ENCODE measurements at places on chromosomes 3 and 15.

DNA sequence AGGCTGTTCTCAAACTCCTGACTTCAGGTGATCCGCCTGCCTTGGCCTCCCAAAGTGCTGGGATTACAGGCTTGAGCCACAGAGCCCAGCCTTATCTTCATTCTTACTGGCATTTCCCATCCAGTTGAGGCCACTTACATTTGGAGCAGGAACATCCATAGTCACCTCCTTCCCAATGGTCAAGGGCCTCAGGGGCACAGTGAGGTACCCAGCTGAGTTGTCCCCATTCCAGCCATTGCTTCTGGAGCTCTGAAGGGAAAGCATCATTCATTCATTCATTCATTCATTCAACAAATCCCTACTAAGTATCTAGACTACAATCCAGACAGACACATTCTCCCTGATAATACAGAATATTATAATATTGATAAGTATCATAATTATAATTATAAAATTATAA, 12.2 kb downstream of the PLA2G4D start:
- DNase-seq: no peak

GRCh38 chr15:56492236-56492635, 27.3 kb upstream of the MNS1 start:
- no peak for DNase-seq

DNA sequence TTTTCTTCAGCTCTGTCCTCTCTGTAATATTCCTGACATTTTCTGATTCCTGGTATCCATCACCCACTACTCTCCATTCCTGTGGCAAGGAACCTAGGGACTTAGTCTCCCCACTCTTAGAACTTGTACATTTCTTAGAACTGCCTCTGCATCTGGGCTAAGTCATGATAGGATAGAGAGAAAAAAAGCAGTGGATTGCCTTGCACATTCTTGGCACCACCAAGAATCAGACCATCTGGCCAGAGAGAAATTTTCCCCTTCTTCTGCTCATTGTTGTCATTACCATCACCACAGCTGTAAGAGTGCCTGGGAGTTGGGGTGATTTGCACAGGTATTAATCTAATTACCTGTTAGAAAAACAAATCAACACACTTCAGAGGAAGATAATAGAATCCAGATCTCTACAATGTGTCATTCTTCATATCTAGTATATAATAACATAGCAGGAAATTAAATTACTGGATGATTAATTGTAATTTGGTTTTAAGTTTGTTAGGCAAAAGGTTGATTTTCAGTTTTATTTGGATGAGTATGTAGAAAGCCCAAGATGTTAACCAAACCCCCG, 264.8 kb upstream of the ZPLD1 start:
- DNase-seq: no peak

GRCh38 chr3:127444761-127445160, 145.8 kb downstream of the TPRA1 start:
- DNase-seq: no peak

DNA sequence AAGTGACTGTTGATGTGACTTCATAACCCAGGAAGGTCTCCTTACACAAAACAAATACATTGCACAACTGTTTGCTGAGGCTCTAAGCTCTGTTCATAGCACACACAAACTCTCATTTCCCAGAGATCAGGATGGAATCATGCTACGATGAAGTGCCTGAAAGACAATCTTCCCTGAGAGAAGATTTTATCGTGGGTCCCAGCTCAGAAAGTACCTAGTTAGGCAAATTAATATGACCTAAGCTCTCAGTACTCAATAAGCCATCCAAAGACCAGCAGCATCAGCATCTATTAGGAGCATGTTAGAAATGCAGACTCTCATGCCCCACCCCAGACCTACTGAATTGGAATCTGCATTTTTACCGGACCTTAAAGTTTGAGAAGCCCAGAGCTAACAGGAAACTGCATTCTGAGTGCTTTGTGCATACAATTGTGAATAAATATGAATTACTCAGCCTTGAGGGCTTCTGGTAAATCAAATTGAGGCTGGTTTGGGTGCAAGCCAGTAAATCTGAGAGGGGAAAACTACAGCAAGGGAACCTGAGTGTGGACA, 161.5 kb upstream of the C2CD4B start:
- no peak for DNase-seq

DNA sequence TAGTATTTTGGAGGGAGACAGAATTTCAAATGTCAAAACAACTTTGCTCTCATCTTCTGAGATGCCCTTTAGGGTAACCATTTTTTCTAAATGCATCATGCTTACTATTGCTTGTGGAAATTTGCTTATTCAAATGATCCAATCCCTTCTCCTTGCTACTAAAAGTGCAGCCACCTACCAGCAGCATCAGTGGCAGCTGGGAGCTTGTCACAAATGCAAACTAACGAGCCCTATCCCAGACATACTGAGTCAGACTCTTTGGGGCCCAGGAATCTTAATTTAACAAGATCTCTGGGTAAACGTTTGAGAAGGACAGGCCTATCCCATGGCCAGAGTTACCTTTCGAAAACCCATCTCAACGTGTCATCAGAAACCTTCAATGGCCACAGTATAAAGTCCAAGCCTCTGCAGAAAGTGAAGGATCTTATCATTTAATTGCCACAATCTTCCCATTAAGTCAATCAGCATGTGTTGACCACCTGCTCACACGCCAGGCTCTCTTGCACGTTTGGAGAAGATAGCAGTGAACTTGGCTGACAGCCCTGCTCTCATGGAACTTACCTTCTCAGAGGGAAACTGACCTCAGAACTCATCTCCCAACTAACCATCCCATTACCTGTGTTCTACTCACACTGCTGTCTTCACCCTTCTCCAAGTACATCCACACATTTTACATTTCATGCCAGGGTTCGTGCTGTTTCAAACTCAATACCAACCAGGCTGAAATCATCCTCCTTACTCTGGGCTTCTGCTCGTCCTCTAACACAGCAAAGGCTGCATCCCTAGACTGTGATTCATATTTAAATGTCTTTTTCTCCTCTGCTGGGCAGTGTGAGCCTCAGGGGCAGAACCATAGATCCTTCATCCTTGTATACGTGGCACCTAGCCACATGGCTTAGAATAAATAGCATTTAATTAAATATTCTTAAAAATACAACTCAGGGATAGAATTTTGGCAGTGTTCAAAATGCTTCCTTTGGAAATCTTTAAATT, 24.8 kb upstream of the VGLL4 start:
- DNase-seq: no peak

DNA sequence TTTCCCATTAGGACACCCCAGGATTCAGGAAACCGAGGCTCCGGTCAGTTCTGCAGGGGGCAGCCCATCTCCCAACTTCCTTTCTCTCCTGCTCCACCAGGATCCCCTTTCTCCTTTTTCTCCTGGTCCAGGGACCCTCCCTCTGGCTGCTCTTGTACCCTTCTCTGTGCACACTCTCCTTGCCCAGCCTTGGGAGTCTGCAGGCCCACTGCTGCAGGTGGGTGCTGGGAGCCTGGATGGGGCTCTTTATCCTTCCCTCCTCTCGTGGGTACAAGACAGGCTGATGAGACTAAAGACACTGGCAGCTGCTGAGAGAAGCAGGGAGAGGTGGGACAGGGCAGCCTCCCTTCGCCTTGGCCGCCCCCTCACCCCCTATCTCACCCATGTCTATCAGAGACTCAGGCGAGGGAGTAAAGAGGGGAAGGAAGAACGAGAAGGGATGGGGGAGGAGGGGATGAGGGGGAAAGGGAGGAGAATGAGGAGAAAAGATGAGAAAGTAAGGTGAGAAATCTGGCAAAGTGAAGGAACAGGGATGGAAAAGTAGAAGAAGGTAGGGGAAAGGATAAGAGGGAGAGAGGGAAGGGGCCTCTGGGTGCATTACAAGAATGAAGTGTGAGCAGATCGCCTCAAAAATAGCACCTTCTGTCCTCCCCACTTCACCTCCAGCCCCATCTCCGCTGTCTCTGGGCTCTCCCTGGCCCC, 45.2 kb downstream of the ITGA11 start:
- DNase-seq: no peak

- no peak for DNase-seq
Observed at GRCh38 chr15:91116113-91117067, 16.3 kb downstream of the SV2B start.

- DNase-seq: peak; percentile 99
Observed at GRCh38 chr3:194089357-194090177, 46.4 kb upstream of the HES1 start.

GRCh38 chr15:69525543-69525942, 72.9 kb downstream of the RPLP1 start:
- DNase-seq: no peak

- peak; percentile 91 for DNase-seq
Observed at GRCh38 chr3:8458711-8459110, 42.9 kb upstream of the LMCD1 start.

DNA sequence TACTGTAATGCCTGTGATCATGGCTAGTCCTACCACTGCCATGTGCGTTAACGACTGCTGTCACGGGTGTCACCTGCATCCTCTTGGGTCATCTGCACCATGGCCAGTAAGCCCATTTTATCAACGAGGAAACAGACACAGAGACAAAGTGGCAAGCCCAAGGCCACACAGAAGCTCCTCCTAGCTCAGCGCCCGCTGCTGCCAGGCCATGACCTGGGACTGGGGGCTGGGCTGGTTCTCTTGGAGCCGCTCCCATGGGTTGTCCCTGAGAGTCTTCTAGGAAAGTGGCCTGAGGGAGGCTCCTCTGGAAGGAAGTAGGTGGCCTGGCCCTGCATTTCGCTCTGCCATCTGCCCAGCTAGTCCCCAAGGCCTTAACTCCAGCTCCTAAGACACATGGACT, 4.9 kb downstream of the DUSP7 start:
- DNase-seq: no peak

GRCh38 chr15:87971076-87971475, 285.5 kb downstream of the NTRK3 start:
- no peak for DNase-seq

- no peak for DNase-seq
Observed at GRCh38 chr3:192825216-192825615, 92.4 kb downstream of the MB21D2 start.

GRCh38 chr3:190387578-190388213, at the start of gene CLDN16:
Gene CLDN16, plus strand, starts transcription at chr3:190388163. Its CDS starts 167 bp downstream, at chr3:190388330.
- no peak for DNase-seq

- no peak for DNase-seq
Observed at GRCh38 chr15:32113224-32113623, 82.9 kb downstream of the CHRNA7 start.

GRCh38 chr3:43012174-43012573, 33.1 kb downstream of the GASK1A start:
- no peak for DNase-seq

DNA sequence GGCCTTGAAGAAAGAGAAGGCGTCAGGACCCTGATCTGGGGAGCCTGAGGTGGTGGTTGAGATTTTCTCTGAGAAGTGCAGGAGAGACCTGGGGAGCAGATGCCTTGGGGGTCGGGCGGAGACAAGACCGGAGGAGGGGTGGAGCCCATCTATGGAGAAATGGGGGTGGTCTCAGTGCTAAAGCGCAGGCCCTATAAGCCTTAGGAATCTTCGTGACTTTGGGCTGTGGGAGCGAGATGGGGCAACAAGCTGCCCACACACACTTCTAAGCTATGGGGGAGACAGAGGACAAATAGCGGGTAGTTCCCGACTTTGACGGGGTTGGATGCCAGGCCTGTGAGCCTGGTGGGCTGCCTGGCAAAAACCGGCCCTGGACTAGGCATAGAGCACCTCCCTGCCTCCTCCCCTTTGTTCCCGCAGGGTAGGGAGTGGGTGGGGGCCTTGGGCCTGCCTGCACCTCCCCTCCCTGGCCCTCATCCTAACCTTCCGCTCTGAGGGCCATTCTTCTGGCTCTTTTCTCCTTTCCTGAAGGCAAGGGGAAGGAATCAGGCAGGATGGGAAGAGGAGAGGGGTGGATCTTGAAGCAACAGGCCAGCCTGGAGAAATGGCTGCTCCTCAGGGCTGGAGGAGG, 880 bp downstream of the NISCH start:
- peak; percentile 16 for DNase-seq

DNA sequence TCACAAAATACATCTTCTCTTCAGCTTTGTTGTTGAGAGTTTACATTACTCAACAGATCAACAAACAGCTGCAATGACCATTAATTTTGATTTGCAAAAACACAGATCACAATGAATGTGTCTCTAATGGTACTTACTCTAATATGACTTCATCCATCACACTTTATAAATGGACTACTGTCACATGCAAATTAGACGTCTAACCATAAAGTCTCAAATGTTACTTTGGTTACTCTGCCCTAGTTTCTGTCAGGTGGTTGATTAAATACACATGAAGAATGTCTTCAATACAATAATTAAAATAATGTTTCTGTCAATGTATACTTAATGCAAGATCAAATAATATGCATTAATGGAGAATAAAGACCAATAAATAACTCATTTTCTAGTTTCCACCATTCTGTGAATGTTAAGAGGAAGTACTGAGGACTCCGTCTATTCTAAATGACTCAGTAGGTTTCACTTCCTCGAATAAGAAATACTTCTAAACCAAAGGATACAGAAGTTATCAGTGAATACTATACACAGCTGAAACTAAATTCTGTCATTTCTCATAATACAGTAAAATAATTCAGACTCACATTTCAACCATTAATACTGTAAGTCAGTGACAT, 145.8 kb downstream of the CBLB start:
- no peak for DNase-seq

DNA sequence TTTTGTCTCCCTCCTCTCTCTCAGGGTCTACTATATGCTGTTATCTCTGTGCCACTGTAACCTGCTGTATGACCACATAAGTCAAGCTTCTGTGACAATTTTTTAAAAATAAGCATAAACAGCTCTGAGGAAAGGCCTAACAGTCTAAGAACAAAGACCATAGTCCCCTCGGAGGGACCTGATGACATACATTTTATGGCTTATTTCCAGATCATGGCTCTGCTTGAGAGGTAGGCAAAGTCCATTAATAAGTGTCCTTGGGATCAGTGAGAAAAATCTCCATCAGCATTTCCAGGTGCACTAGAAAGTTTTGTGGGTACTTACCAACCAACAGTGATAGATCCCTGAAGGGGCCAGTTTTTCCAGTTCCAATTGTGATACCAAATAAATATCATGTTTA, 123.8 kb downstream of the TNIK start:
- DNase-seq: no peak

- no peak for DNase-seq
Observed at GRCh38 chr3:197527569-197527968, 28.2 kb downstream of the BDH1 start.

- DNase-seq: no peak
Observed at GRCh38 chr3:184261854-184262763, 756 bp upstream of the CAMK2N2 start.

DNA sequence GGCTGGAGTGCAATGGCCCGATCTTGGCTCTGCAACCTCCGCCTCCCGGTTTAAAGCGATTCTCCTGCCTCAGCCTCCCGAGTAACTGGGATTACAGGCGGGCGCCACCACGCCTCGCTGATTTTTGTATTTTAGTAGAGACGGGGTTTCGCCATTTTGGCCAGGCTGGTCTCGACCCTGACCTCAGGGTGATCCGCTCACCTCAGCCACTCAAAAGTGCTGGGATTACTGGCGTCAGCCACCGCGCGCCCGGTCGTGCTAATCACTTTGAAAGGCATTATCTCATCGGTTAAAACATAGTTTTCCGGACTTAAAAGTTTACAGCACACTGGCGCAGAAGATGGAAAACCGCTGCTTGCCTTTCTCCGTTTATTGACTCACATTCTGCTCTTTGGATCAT, 27.6 kb upstream of the MTHFS start:
- DNase-seq: no peak

- DNase-seq: no peak
Observed at GRCh38 chr3:9765865-9766264, 3.9 kb downstream of the CAMK1 start.

- no peak for DNase-seq
Observed at GRCh38 chr3:169624533-169624972, 39.0 kb downstream of the MECOM start.

Measured in GM04504 (cell line).